ENCODE measurements at places on chromosomes 1 and 21. TPM values are rescaled to one million over a fixed set of nuclear protein-coding genes. Genes with fewer than 3 reads are reported as not detected.

OR2T11 gene
- total RNA-seq: not detected

RASAL2 gene
- 53.1 TPM for total RNA-seq

IER5 gene
- 13.7 TPM for total RNA-seq

AK4 gene
- 13.3 TPM for total RNA-seq

MAP1LC3C gene
- total RNA-seq: 1.00 TPM

FMO2 gene
- total RNA-seq: 0.36 TPM

CYP4A11 gene
- 0.36 TPM for total RNA-seq

ATXN7L2 gene
- 5.6 TPM for total RNA-seq

STUM gene
- total RNA-seq: 24.0 TPM

MEX3A gene
- 49.8 TPM for total RNA-seq

LYSMD1 gene
- total RNA-seq: 10.6 TPM

B3GALT6 gene
- total RNA-seq: 15.2 TPM

DDOST gene
- 88.3 TPM for total RNA-seq

DPT gene
- 0.27 TPM for total RNA-seq

NEXN gene
- total RNA-seq: 3.2 TPM

PTPRC gene
- 4.4 TPM for total RNA-seq

RUSC1 gene
- 32.0 TPM for total RNA-seq

S100A5 gene
- not detected for total RNA-seq

CD2 gene
- total RNA-seq: not detected

SZRD1 gene
- total RNA-seq: 11.3 TPM
